AG09309 (cell line): ENCODE measurements at places on chromosomes 1 and 21.

DNA sequence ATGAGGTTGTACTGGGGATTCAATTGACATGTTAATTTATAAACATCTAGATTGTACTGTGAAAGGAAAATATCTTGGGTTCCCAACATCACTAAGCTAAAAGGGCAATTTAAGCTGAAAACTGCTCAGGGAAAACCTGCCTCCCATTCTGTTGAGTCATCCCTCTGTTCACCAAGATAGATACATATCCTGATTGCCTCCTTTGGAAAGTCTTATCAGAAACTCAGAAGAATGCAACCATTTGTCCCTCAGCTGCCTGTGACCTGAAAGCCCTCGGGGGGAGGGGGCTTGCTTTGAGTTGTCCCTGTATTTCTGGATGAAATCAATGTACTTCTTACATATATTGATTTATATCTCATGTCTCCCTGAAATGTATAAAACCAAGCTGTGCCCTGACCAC is 187.0 kb upstream of the ETV3 start:
- no peak for DNase-seq

DNA sequence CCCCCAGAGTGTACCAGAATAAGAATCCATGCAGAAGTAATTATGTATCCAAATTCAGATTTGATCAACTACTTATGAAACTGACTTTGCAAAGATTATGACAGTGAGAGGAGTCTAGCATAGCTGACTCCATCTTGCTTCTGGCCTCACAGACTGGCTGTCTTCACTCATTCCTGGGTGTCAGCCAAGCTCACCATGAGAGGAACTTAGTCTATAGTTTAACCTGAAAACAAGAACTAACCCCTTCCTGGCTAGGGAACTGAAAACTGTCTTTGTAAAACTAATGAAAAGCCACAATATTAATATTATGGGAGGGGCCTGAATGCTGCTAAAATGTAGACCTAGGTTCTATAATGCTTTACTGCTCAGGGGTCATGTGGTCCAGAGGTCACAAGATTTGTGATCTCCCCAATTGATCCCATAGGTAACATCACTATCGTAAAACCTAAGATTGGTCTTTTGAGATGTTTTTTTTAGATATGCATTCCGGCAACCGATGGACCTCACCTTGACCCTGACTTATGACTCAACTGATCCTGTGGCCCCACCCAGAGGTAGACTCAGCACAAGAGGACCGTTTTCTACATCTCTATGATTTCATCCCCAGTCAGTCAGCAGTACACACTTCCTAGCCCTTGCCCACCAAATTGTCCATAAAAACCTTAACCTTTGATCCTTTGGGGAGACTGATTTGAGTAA is 55.2 kb downstream of the ATP1B1 start:
- DNase-seq = no peak

DNA sequence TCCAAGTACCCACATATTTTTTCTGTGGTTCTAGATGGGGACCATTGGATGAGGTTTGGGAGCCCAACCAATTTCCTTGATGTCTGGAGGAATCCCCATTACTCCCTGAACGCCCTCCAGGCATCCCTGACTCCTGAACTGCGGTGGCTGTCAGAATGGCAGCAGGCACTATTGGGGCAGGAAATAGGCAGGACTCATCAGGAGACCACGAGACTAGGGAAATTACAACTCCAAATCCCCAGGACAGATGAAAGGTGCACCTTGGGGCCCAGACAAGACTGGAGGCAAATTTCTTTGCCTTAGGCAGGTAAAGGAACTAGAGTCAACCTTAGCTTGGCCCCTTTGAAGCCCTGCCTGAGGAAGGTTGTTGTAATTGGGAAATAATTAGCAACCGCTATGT is 1.1 kb downstream of the CGN start:
- DNase-seq = no peak

- no peak for DNase-seq
Observed at GRCh38 chr1:43293176-43293575, 7.6 kb upstream of the TIE1 start.

DNA sequence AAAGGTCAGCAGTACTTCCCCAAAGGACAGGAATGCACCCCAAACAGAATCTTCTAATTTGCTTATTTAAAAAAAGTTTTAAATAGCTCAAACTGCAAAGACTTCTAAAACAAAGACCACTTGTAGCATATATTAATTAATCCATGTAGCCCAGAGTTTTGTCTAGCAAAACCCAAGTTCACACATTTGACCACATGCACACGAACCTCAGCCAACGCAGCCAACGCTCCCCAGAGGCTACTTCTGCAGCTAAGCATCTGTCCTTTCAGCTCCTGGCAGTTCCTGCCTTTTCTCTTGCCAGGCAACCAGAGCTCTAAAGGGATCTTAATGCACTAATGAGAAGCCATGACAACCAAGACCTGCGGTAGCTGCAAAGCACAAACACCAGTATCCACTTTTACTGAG is 89.6 kb downstream of the RERE start:
- no peak for DNase-seq

- no peak for DNase-seq
Observed at GRCh38 chr1:226404063-226404903, 3.6 kb downstream of the PARP1 start.

GRCh38 chr1:116910379-116911187 is 867 bp downstream of the PTGFRN start:
- DNase-seq = no peak

- no peak for DNase-seq
Observed at GRCh38 chr1:67983867-67984266, 66.6 kb downstream of the DIRAS3 start.

DNA sequence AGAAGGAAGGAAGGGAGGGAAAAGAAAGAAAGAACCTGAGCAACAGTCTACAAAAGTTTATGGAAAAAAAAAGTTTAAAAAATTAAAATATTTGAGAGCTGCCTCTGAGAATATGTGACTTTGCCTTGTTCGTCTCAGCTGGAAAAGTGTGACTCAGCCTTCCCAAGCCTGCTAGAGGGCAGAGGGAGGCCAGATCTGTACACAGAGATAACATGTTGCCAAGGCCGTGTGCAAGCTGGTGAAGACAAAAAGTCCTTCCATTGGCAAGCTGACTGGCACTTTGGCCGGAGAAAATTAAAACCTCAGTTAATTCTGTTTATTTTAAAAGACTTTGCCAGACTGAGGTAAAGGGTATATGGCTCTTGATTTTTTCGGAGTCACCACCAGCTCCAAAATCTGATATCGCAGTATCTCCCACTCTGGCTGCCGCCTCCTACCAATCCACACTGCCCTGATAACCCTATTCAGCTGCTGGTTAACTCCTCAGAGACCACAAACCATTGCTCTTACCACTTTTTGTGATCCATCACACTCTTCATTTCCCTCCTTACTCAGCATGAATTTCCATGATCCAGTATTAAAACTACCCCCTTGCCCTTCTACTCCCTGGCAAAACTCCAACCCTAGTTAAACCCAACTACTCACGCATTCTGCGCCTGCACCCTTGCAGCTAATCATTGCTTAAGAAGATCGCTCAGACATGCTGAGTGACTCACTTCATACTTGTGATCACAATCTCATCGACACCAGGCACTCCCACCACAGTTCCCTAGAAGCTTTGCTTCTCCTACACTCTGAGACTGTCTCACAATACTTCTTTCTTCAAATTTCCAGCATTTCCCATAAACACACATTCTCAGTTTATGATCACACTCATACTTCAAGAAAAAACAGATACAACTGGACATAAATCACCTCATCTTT is 5.7 kb upstream of the PPP1R15B start:
- DNase-seq = peak; percentile 99

DNA sequence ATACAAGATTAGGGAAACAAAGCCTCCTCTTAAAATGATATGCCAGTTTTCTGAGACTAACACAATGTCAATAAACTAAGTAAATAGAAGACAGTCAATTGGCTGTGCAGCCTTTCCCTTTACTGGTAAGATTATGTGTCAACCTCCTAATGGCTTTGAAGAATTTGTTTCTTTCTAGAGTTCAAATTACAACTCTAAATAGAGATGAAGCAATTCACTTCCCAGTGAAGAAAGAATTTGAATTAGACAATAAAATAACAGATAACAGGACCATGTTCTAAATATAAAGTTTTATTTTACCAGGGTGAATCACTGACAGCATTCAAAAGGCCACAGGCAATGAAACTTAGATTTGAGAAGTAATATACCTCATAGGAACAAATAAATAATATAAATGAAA is 680.3 kb downstream of the PLA2G4A start:
- no peak for DNase-seq

GRCh38 chr21:33078907-33079582 is 9.1 kb downstream of the OLIG1 start:
- DNase-seq = no peak

DNA sequence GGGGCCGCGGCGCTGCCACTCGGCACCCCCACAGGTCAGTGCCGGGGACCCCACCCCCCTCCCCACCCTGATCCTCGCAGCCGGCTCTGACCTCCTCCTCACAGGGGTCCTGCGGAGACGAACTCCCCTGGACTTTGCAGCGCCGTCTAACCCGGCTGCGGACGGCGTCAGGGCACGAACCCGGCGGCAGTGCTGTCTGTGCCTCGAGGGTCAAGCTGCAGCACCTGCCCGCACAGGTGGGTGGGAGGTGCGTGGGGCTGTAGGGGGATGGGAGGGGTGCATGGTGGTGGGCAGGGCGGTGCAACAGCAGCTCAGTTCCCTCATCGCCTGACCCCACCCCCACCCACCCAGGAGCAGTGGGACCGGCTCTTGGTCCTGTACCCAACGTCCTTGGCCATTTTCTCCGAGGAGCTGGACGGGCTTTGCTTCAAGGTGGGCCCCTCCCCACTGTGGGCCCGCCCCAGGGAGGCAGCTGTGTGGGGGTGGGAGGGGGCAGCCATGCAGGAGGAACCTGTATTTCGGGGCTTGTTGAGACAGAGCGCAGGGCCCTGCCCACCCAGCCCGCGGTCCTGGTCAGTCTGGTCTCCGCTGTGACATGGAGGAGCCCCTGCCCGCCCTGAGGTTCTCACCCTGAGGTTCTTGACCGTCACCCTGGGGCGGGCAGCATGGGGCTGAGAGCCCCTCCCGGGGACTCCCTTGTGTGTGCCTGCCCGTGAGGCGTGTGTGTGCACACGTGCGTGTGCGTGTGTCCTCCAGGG is 4.9 kb downstream of the PLEKHN1 start:
- no peak for DNase-seq

DNA sequence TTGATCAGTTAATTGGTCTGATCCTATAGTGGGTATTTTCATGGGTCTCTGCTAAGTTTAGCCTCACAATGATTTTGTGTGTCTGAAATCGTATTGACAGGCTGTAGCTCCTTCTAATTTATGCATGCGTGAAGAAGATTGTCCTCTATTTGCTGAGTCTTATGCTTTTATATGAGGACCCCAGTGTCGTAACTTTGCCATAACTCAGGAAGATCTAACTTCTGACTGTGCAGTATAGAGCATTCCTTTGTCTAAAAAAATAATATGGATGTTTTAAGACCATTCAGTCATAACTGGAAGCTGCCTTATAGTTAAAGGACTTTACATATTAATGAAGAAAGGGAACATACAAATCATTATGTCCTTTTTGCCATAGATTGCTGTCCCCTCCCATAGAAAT is 73.3 kb downstream of the CAMTA1 start:
- DNase-seq = no peak

- no peak for DNase-seq
Observed at GRCh38 chr1:203584035-203584434, 42.6 kb upstream of the ATP2B4 start.

DNA sequence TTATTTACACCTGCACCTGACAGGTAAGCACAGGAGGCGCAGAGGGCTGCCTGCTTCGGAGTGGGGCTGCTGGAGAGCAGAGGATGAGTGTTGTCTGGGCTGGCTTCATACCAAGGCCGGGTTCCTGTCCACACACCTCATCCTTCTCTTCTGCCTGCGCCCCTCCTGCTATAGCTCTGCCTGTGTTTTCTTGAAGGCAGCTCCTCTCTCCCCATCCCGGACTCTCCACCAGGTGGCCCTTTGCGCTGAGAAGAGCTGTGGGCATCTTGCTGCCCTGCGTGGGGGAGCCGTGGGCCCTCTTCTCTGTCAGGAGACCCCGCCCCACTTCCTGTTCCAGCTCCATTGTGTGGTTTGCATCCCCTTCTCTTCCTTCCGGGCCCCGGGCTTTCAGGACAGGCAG is 35.0 kb downstream of the ARHGEF10L start:
- DNase-seq = no peak

- DNase-seq = no peak
Observed at GRCh38 chr21:46634427-46634826, 1.0 kb upstream of the PRMT2 start.

GRCh38 chr1:162169031-162169790 is 99.7 kb downstream of the NOS1AP start:
- DNase-seq = no peak
